ENCODE measurements at places on chromosomes 7 and 10. TPM values are rescaled to one million over a fixed set of nuclear protein-coding genes. Genes with fewer than 3 reads are reported as not detected.

- no peak for DNase-seq
These were observed 583.2 kb downstream of the GATA3 start for GRCh38 chr10:8637640-8638039.

DNA sequence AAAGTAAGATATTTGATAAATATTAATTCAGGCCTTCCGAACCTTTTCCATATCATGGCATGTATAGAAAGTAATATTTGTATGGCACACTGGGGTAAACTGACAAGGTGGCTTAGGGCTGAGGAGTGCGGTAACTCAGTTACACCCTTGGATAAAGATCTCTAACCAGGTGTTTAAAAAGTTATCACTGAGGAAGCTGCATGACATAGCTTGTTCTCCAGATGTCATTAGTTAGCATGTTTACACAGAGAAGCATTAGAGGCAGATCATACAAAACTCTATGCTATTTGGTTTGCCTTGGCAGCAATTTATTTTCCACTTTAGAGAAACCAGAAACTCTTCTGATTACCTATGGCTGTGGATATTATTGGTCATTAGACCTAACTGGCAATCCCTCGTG is 118.2 kb downstream of the ST7 start:
- no peak for DNase-seq

GRCh38 chr10:114389426-114389825 is 14.9 kb downstream of the AFAP1L2 start:
- peak; percentile 52 for DNase-seq

- DNase-seq, result peak; percentile 68
These were observed 37.6 kb downstream of the SGMS1 start for GRCh38 chr10:50585921-50586739.

The TLX1 gene
- total RNA-seq, result not detected
